ENCODE measurements at places on chromosomes 6 and 20.
A peak's percentile ranks its signal among the peaks of the same experiment; 100 is the strongest.

DNA sequence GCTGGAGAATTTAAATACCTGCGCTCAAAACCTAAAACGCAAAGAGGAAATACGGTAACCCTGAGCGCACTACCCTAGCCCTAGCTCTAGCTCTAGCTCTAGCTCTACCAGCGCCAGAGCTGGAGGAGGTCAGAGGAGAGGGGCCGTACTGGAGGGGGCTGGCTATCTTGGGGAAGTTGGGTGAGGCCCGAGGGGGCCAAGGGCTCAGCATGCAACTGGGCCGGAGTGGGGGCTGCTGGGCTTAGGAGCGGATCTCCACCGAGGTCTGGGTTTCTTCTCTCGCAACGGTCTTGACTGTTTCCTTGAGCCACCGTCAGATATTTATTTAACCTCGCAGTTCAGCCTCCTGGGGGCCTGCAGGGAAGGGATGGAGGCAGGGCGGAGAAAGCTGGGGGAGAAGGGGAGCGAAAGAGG lies 91.0 kb downstream of the NCR2 start:
- no peak for DNase-seq

GRCh38 chr6:30185846-30186484 lies 22.6 kb downstream of the TRIM15 start:
- no peak for DNase-seq

- DNase-seq = no peak
Observed at GRCh38 chr20:51738877-51739447, 29.2 kb downstream of the ATP9A start.

- DNase-seq = no peak
Observed at GRCh38 chr6:128046033-128046432, 145.2 kb upstream of the THEMIS start.

- DNase-seq = peak; percentile 86
Observed at GRCh38 chr6:156617941-156618340, 159.2 kb upstream of the ARID1B start.

DNA sequence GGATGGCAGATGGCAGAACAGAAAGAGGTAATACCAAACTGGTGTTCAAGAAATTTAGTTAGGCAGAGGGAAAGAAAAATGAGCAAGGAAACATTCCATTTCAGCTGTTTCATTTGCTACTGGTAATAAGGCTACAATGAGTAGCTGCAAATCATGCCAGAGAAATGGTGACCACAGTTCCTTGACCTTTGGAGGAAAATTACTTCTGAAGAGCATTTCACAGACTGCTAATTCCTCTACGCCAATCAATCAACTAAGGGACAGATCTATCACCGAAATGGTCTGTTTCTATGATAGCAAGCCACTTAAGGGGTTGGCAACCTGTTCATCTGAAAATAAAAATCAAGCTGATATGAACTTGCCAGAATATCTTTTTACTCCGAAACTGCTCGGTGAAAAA lies 119.5 kb downstream of the PTPRK start:
- DNase-seq = no peak

GRCh38 chr20:59010995-59011873 lies 4.2 kb upstream of the CTSZ start:
- no peak for DNase-seq

DNA sequence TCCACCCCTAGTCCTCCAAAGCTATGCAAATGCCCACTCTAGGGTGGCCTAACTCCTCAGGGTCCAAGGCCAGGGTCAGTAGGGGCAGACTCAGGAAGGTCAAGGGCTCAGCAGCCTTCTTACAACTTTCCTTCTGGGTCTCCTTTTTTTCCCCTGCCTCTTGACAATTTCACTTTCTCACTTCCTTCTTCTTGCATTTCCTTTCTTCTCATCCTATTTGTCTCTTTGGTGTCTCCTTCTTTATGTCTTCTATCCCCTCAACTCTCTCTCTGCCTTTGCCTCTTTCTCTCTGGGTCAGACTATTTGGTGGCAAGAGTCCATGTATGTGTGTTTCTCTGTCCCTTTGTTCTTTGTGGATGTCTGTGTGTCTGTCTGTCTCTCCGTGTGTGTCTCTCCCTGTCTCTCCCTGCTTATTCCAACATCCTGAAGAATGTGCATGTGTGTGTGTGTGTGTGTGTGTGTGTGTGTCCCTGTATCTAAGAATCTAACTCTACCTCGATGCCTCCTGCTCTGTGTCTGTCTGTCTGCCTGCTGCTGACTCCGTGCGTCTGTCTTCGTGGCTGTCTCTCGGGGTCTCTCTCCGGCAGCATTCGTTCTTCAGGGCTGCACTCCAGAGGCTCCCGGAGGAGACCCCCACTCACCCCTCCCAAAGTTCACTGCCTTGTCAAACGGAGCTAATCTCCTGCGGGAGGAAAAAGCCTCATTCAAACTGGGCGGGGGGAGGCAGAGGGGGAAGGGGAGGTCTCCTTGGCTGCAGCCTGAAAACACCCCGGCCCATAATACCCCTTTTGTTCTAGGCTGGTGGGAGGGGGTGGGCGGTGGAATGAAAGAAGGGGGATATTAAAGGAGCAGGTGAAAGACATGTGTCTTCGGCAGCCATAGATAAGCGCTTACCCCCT lies 51.7 kb upstream of the FOXP4 start:
- DNase-seq = no peak

- DNase-seq = no peak
Observed at GRCh38 chr6:128336436-128337095, 183.8 kb downstream of the PTPRK start.

DNA sequence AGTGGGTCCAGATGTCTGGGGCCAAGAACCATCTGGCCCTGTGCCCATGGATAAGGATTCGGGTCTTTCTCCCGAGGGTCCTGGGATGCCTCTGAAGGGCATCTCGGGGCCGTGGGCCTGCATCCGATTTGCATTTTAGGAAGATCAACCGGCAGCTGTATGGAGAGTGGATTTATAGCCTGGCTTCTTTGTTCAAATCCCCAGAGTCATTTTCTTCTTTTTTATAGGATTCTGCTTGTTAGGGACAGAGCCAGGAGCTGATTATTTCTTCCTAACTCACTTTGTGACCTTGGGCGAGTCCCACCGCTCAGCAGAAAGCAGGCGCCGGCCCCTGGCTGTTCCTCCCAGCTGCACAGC lies 52.9 kb upstream of the APCDD1L start:
- no peak for DNase-seq

- no peak for DNase-seq
Observed at GRCh38 chr20:8326191-8326590, 194.1 kb downstream of the PLCB1 start.

GRCh38 chr6:149331871-149332270 lies 14.4 kb downstream of the TAB2 start:
- DNase-seq = no peak

GRCh38 chr20:51036827-51037531 lies 14.1 kb upstream of the KCNG1 start:
- DNase-seq = no peak

- no peak for DNase-seq
Observed at GRCh38 chr6:102553214-102553613, 1159.7 kb downstream of the GRIK2 start.

DNA sequence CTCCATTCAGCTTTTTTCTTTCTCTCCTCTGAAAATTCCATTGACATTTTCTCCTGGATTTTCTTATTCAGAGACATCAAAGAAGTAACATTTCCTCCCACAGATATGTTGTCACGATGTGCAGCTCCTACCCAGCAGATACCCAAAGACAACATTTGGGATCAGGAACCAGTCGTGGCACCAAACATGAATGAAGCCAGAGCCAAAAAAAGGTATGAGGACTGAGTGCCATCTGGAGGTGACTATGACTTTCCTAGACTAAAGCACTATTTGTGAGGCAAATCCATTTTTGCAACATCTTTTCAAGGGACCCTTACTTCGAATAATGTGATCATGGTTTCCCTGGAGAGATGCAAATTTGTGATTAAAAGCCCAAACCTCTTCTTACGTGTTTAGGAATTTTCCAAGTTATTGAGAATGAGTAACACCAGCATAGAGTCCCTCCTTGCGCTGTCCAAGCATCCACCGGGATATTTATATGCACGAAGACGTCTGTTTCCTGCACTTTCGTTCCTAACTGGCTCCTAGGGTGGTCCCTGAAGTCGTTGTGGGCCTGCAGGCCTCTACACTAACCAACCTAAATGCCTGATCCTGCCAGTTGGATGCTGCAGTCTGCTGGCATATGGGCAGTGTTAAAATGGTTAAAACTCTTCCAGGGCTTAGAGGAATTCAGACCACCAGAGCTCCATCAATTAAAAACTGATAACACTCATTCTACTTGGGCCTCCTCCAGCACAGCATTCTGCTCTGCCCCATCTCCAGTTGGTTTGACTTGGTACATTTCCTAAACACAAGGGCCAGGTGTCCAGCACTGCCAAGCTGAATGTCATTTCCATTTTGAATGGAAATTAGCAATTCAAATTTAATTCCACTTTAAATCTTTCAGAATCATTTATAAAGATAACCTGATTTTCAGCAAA lies 256.6 kb downstream of the C6orf118 start:
- DNase-seq = no peak

- DNase-seq = peak; percentile 14
Observed at GRCh38 chr20:63400486-63401210, 39.5 kb upstream of the CHRNA4 start.

DNA sequence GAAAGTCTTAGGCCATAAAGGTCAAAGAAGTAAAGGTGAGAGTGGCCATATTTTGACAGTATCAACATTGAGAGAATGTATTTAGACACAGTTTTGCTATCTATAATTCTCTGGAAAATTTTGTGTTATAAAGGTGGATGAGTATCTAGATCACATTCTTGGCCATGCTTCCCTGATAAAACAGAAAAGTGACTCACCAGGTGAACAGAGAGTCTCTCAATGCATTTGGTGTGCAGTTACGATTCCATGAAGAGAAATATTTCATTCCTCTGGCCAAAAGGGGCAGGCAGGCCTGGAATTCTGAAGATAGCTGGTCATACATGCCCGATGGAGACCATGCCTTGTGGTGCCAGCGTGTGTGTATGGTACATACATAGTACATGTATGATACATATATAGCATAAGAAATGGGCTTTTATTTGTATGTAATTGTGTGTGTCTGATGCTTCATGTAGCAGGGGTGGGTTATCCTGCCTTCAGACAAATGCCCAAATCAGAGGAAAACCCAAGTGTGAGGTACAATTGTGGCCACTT lies 164.0 kb downstream of the SOBP start:
- DNase-seq = no peak

DNA sequence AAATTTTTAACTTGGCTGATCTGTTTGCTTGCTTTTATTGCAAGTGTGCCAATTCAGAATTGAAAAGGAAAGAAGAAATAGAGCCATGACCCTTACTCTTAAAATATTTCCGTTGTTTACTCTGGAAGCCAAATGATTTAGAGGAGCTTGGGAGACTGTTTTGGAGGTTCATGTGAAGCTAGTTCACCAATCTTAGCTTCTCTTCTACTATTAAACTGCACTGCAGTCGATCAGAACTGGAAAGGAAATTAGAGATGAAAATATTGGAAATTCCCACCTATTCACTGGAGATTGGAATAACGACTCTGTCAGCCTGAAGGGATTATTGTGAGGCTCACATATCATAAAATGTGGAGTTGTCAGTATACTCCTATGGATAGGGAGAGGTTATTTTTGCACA lies 81.8 kb downstream of the MLIP start:
- peak; percentile 8 for DNase-seq

- DNase-seq = no peak
Observed at GRCh38 chr6:53985366-53985765, 125.9 kb upstream of the MLIP start.

GRCh38 chr6:18395856-18396197 lies 8.7 kb downstream of the RNF144B start:
- DNase-seq = no peak

- no peak for DNase-seq
Observed at GRCh38 chr20:58327211-58327610, 17.7 kb downstream of the RAB22A start.

GRCh38 chr6:111984081-111984480 lies 69.8 kb upstream of the CCN6 start:
- DNase-seq = no peak

DNA sequence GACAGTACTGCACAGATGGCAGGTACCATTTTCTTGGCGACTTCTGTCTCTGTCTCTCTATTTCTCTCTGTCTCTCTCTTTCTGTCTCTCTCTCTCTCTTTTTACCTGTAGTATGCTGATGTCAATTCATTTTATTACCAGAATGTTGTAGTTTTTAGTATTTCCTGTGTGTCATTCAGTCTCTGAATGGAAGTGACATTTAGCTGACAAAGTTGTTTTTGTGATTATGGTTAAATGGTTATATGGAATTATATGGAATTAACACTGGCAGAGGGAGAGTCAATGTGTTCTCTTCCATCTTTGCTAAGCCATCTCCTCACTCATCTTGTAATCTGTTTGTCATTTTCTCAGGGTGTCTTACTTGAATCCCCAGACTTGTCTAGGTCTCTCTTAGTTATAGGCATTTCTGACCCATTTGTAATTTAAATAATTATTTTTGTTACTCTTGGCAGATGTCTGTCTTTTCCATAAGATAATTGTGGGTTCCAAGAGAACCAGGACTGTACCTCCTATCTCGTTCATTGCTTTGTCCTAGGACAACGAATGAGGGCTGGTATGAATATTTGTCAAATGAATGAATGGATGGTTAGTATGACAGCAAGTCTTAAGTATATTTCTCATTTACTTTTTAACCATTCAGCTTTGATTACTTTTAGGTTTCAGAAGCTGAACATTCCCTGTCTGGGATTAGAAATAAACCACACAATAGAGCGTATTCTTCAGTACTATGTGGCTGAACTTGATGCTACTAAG lies 64.4 kb downstream of the DNAH8 start:
- DNase-seq = no peak
